ENCODE measurements at places on chromosomes 1 and 21.

DNA sequence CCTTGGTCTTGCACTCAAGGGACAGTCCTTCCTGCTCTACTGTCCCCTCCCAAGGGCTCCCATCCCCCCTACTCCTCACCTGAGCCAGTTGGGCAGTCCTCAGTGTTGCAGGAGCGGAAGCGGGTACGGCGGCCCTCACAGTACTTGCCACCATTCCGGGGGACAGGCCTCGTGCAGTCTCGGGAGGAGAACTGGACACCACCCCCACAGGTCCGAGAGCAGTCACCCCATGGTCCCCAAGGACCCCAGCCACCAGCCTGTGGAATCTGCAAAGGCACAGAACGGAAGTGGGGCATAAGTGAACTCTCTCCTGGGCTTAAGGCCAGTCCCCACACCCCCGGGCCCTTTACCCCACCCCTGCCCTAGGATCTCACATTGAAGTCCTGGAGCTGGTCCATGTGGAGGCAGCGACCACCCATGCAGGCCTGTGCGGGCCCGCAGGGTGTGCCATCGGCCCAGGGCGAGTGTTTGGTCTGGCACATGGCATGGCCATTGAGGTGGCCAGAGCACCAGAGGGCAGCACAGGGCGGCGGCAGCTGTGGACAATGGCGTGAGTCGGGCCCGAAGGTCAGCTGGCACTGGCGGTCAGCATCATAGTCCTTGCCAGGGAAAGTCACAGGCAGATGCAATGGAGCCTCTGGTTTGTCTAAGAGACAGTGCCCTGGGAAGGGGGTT is 5.2 kb downstream of the ADAMTS4 start:
- no peak for DNase-seq

DNA sequence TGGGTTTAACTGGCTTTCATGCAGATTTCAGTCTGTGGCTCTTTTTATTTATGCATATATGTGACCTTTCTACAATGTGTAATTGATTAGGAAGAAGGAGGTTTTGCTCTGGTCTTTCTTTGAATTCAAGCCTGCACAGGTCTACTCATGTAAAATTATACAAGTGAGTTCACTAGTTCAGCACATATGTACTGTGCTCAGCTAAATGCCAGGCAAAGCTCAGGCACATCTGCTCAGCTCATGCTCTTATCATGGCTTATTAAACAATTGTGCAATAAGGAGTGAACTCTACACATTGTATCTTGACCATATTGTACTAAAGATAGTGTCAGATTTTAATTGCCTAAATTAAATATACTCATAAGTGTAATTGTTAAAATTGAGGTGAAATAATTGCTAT is 378.4 kb downstream of the ADGRL2 start:
- DNase-seq, result no peak

DNA sequence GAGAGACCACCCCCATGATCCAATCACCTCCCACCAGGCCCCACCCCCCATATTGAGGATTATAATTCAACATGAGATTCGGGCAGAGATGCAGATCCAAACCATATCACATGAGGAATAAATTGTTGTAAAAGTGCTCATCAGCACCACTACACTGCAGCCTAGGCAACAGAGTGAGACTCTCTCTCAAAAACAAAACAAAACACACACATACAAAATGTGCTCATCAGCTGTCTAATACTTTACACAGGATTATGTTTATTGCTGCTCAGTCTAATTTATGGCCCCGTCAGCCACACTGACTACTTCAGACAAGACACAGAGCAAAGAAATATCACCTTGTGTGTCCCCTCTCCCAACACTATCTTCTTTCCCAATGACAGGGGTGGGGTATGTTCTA is 72.9 kb upstream of the PPM1J start:
- DNase-seq, result no peak

DNA sequence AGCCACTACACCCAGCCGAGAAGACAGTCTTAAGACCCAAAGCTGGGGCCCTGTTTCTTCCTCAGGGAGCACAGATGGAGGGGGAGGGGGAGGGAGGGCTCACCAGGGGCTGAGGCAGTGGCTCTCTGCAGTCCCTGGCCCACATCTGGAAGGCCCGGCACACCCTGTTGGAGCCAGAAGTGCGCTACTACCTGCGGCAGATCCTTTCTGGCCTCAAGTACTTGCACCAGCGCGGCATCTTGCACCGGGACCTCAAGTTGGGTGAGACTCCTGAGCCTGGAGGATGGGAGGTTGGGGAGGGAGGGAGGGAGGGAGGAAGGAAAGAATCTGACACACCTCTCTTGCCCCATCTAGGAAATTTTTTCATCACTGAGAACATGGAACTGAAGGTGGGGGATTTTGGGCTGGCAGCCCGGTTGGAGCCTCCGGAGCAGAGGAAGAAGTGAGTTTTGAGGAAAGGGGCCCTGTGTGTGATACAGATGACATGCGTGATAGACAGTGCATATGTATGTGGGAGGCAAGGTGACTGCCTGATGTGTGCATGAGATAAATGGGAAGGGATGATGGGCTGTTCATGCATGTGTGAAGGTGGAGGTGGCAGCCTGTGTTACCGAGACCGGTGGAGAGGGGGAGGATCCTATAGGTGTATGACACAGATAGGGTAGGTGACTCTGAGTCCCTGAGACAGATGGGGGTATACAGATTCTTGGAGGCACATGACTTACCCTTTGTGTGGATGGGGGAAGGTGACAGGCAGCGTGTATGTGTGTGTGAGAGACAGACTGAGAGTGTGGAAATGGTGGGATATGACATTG is 1.5 kb downstream of the PLK3 start:
- DNase-seq, result no peak

GRCh38 chr1:55571767-55572166 is 356.6 kb upstream of the USP24 start:
- DNase-seq, result no peak

DNA sequence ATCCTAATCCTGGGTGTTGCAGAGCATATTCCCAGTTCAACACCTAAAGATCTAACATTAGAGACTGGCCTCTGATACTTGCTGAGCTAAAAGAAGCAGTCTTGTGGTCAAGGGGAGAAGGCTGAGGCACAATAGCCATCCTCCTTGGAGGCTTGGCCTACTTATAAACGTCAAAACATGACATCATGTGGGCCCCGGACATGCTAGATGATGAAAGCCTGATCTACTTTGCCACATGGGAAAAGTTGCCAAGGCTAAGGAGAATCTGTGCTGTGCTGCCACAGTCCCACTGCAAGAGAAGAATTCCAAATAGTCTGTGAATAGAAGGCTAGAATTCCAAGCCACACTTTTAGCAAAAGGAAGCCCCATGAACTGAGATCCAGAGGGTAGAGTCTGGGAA is 43.9 kb upstream of the SAMD13 start:
- DNase-seq, result no peak

GRCh38 chr1:14424325-14425002 is 174.0 kb upstream of the KAZN start:
- no peak for DNase-seq

DNA sequence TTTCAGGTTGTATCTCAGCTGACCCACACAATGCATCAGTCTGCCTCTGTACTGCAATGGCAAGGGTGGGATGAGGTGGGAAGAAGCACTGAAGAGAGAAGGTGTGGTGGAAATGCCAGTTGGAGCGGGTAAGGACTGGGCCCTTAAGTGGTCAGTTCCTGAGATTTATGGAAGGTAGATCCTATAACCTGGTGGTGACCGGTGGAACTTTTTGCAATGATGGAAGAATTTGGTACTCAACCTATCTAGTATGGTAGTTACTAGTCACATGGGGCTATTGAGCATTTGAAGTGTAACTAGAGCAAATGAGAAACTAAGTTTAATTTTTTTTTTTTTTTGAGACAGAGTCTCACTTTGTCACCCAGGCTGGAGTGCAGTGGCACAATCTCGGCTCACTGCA is 8.2 kb upstream of the HPCAL4 start:
- DNase-seq, result no peak

GRCh38 chr1:110262846-110263631 is 52.9 kb downstream of the KCNC4 start:
- DNase-seq, result no peak

DNA sequence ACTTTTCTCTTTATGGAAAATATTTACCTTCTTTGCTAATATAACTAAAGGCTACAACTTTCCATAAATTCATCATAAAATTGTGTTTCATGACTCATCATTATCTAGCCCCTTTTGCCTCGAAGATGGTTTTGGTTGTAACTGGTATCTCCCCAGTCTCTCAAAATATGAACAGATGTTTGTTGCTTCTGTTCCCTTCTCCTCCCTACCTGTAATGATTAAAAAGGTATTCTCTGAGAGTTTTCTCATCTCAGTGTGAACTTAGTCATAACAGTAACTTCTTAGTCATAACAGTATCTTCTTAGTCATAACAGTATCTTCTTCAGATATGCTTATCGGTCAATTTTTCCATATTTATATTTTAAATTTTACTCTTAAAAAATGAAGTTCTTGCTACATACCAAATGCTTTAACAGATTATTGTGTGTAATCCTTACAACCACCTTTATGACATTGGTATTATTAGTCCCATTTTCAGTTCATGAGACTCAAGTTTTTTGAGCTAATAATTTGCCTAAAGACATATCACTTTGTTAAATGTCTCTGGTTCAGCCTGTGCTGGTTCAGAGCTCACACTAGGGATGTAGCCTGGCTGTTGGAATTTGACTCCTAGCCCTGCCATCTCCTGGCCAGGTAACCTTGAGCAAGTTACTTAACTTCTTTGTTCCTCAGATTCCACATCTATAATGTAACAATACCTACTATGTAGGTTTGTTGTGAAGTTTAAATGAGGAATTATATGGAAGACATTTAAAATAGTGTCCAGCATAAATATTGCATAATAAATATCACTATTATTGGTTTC is 32.6 kb downstream of the ATP1B1 start:
- no peak for DNase-seq

DNA sequence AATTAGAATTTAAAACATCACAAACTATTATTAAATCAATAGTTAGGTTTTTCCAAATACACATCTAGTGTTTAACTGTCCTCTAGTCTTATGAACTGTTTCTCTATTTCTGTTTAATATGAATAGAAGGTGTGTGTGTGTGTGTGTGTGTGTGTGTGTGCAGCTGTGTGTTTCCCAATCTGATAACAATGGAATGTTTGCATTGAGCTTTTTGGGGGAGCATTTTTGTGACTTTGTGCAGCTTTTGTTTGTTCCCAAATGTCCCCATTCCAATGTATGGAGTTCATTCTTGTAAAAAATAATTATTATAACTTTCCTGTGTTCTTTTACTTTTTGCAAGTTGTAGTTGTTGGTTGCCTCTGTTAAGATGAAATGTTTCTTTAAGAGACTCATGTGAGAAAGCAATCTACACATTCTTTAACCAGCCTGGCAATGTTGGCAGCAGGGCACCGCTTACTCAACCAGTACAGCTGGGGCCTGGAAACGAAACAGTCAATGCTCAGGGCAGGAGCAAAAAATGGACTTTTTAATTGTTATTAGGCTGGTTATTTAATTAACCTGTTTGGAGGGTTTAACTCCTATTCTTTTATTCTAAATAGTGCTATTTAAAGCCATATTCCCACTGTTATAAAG is 354.3 kb downstream of the SRGAP2C start:
- no peak for DNase-seq

DNA sequence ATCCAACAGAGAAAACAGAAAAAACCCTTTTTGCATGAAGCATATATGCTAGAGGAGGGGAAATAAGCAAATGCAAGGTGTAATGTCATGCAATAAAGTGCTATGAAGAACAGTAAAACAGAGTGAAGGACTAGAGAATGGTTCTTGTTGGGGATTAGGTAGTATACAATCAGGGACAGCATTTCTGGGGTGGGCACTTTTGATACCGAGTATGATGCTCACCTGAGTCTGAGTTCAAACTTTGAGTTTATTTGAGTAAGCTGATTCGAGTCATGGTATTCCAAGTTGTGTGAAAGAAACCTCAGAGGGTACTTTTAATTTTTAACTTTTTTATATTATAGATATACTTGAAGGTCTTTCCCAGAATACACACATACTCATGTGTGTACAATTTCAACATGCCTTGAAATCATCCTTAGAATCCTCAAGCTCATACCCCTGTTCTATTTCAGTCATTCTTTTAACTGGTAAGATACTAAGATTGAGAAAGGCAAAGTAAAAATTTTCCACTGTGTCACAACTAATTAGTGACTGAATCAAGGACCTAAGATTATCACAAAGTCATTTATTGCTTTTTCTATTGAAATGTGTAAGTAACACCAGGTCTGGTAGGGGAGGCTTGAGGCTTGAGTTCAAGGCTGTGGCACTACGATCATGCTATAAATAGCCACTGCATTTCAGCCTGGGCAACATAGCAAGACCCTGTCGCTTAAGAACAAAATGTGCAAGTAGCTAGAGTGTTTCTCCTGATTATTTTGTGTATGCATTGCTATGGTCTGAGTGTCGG is 12.1 kb downstream of the LRRC8B start:
- no peak for DNase-seq

Data from AG09309 (cell line).